ENCODE measurements at places on chromosomes 7 and 10.

GRCh38 chr10:33556620-33557019 lies 222.2 kb upstream of the NRP1 start:
- DNase-seq: no peak

- DNase-seq: no peak
These were observed 12.5 kb upstream of the AKR1E2 start for GRCh38 chr10:4813496-4813895.

GRCh38 chr7:127650847-127651555 lies 993 bp upstream of the SND1 start:
- DNase-seq: no peak

GRCh38 chr7:100686201-100686821 lies 7.7 kb downstream of the GIGYF1 start:
- no peak for DNase-seq

DNA sequence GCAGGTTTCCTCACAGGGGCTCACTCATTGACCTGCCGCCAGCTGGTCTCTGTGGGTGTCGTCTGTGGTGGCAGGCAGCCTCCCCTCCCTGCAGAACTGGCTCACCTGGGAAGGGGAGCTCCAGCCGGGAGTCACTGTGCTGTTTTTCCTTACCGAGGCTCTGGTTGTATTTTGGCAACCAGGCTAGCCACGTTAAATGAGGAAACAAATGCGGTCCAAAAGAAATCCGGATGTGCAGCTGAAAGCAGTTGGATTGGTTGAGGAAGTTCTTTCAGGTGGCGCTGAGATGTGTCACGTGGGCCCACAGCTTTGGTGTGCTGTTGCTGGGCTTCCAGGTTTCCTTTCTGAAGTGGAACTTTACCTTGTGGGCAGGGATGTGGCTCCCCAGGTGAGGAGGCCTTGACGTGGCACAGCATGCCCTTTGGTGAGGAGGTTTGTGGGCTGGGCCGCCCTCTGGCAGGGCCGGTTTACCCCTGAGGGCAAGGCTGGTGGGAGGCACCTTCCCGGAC lies 14.2 kb downstream of the MTURN start:
- DNase-seq: peak; percentile 16

- DNase-seq: no peak
These were observed 63.9 kb upstream of the GHITM start for GRCh38 chr10:84075226-84076046.

DNA sequence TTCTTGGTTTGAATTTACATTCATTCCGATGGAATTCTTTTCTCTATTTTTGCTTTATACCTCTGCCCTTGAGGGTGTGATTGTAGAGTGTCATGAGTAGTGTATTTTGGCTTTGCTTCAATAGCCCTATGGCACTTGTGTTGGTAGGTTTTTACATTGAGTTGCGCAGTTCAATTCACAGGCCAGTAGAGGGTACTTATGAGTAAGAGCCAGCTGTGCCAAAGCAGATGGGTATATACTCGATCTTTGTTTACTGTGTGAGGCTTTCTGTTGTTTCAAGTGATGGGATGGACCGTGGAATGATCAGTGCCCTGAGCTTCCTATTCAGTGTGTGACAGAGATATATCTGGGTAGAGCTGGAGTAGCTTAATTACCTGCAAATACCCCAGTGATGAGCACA lies 4.3 kb upstream of the AKR1C3 start:
- DNase-seq: no peak

All from activated naive CD4-positive, alpha-beta T cell (primary cell).